ENCODE measurements at places on chromosomes 1 and 21.

GRCh38 chr1:175512637-175513412 is 230.6 kb downstream of the TNR start:
- no peak for DNase-seq

- DNase-seq: peak; percentile 12
Observed at GRCh38 chr1:38858833-38859560, 575 bp downstream of the RRAGC start.

DNA sequence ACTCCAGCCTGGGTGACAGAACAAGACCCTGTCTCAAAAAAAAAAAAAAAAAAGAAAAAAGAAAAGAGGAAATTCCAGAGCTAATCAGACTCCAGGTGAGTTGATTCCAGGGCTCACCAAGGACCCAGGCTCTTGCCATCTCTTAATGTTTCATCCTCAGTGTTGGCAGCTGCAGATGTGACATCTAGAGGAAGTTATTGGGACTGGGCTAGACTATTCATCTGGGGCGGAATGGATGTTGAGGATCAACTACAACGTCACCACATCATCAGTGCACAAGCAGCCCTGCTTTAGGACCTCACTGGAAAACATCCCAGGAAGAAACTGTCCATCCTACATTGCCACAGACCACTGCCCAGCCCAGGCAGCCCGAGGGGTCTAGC is 28.6 kb upstream of the PARP1 start:
- DNase-seq: no peak

DNA sequence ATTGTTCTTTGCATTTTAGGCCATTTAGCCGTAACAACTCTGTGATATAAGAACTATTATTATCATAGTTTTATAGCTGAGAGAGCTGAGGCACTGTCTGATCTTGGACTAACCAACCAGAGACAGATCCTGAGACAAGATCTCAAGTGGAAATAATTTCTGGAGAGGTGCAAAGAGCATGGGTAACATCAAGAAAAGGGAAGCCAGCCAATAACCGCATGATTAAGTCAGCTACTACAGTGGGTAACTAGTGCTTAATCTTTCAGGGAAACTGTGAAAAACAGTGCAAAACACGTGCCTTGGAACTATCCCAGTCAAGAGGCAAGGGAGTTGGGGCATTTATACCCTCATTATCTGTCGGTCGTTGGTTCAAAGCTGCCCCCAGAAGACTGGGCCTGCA is 105.8 kb downstream of the OMA1 start:
- no peak for DNase-seq

DNA sequence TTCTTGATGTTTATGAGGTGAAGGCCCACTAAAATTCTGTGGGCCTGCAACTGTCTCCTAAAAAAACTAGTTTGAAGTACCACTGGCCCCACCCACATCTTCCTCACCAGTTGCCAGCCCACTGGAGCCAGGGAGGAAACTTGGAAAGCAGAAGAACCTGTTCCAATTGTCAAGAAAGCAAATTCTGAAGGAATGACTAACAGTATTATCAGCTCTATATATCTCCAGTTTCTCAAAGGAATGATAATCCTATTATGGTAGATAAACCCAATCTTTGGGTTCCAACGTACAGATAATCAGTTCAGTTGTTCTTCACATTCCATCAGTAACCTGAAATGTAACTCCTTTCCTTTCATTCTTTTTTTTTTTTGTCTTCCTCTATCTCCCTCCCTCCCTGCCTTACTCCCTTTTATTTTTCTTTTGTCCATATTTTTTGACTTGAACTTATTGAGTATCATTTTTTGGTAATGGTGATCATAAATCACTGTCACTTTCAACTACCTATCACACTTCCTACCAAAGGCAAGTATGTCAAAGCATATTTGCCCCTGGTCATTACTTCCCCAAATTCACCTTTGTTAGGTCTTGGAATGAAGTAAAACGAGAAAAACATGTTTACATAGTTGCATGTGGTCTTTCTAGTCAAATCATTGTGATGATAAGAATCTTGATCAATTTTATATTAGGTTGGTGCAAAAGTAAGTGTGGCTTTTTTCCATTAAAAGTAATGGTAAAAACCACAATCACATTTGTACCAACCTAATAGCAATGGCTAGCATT is 943.4 kb downstream of the TTLL7 start:
- DNase-seq: no peak

DNA sequence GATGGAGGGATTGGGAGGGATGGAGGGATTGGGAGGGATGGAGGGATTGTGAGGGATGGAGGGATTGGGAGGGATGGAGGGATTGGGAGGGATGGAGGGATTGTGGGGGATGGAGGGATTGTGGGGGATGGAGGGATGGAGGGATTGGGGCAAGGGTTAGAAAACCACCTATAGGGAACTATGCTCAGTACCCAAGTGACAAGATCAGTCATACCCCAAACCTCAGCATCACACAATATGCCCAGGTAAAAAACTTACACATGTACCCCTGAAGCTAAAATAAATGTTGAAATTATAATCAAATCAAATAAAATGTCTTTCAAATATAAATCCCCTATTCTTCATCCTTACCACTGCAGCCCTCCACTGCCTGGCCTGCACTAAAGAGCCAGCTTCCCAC is 72.8 kb upstream of the HNRNPU start:
- DNase-seq: no peak

- DNase-seq: no peak
Observed at GRCh38 chr1:164780863-164781262, 221.9 kb downstream of the PBX1 start.

DNA sequence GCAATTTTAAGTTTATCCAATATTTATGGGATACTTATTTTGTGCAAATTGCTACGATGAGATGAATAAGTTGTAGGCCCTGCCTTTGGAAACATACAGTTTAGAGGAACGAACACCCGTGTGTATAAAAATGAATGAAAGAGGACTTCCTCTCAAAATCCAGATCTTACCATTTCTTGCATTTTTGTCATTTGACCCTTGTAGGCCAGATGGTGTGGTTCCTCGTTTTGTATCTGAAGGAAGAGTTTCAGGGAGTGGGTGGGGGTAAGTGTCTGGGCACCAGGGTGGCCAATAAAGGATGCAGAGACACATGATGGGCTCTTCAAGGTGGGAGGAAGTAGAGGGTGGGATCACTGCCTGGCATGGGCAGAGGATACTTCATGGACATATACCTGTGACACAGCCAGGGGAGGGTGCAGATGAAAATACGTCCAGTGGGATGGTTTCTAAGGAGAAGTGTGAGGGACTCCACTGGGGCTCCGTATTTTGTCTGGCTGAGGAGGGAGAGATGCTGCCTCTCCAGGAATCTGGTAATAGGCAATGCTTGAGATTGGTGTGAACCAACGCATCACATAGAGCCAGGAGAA is 14.4 kb downstream of the MAPKAPK2 start:
- no peak for DNase-seq

DNA sequence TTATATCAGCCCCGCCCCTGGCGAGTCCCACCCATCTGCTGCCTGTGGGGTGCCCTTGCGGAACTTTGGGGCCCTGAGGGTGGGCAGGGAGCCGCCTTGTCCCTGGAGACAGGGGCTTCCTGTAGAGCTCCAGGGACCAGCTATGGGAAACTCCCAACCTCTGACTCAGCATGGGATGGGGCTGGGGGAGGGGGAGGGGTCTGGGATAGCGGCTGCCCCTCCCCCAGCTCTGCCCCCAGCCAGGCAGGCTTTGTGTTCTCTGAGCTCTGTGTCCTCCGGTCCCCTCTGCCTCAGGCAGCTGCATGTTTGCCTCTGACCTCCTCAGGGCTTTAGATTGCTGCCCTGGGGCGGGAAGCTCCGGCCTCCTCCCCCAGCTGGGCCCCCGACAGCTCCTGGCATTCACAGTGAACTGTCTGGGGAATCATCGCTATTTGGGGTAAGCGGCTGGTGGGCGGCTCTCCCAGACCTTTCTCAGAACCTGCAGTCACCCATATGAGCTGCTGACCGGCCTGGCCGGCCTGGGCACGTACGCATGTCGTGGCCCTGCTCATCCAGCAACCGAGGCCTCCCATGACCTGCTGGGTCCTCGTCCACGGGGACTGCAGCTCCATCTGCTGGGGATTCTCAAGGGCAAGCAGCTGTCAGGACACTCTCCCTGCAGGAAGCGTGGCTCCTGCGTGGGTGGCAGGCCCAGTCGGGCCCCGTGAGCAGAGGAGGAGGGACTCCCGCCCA is 17.1 kb downstream of the ARHGEF16 start:
- DNase-seq: no peak

- DNase-seq: no peak
Observed at GRCh38 chr1:15353839-15354579, 55.7 kb upstream of the EFHD2 start.

- DNase-seq: no peak
Observed at GRCh38 chr1:5970610-5971273, 21.5 kb downstream of the NPHP4 start.

- no peak for DNase-seq
Observed at GRCh38 chr21:17782051-17782450, 37.1 kb downstream of the C21orf91 start.

DNA sequence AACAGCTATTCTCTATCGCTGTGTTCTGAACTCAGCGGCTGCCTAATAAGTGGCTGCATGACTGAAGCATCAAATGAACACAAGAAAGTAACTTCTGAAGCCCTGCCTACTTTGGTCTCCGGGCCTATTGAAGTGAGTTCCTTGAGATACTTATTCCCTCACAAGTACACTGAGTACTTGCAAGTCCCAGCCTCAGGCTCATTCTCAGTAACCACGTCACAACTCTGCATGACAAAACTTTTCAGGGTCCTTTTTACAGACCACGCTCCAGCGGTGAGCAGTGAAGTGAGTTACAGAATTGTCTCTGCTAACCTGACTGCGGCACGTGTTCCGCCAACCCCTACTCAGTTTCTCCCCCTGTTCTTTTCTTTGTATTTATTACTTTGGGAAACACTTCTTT is 1342.7 kb upstream of the ADGRL4 start:
- DNase-seq: no peak

DNA sequence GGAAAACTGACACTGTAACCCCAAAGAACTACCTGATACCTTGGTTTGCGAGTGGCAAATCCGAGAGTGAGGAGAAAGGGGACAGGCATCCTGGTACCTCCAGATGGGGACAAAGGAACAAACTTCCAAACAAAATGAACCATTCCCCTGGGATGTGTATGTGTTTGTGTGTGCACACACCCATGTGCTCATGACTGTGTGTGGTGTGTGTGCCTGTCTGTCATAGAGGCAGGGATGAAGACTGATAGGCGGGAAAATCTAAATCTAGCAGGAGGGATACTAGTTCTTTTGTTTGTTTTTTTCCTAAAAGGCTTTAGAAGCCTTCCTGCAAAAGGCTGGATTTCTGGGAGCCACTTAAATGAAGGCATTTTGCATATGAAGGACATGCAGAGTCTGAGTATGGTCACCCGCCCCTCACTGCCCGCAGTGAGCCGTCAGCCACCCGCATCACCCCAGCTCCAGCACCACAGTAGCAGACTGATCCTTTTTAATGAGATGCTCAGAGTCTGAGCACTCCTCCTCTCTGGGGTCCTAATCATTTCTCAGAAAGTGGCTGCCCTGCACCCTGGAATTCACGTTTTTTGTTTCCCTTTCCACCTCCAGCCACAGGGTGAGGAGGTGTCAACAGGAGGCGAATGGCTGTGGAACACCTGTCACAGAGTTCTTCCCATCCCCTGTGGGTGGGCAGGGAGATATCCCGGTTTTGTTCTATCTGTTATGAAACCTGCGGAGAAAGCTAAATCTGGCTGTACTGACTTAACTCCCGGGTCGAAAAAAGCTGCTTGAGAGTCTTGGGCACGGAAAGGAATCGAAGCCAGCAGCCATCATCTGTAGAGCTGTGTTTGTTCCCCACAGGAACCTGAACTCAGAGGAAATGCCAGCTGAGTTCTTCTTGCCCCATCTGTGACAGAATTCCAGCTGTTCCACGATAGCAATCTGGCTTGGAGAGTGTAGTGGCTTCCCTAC is 34.9 kb downstream of the UTP25 start:
- no peak for DNase-seq

DNA sequence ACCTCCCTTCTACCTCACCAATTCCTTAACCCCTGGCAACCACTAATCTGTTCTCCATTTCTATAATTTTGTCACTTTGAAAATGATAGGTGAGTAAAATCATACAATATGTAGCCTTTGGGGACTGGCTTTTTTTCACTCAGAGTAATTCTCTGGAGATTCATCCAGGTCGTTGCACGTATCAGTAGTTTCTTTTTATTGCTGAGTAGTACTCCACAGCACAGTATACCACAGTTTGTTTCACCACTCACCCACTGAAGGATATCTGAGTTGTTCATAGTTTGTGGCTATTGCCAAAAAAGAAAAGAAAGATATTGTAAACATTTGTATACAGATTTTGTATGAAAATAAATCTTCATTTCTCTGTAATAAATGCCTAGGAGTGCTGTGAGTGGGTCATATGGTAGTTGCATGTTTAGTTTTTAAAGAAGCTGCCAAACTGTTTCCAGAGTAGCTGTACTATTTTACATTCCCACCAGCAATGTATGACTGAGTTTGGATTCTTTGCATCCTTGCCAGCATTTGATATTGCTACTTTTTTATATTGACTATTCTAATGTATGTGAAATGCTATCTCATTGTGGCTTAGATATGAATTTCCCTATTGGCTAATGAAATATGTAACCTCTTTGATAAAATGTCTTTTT is 3.7 kb downstream of the CHD1L start:
- DNase-seq: no peak

- no peak for DNase-seq
Observed at GRCh38 chr1:232600424-232601258, 29.3 kb downstream of the SIPA1L2 start.

GRCh38 chr1:162908236-162908635 is 47.3 kb upstream of the CCDC190 start:
- no peak for DNase-seq

- DNase-seq: no peak
Observed at GRCh38 chr1:223102797-223103533, 40.1 kb downstream of the TLR5 start.

- DNase-seq: no peak
Observed at GRCh38 chr1:90046635-90047034, 51.7 kb downstream of the ZNF326 start.

- no peak for DNase-seq
Observed at GRCh38 chr1:50705041-50705440, 255.0 kb downstream of the FAF1 start.

- no peak for DNase-seq
Observed at GRCh38 chr1:24142546-24143534, at the start of gene IL22RA1. Gene IL22RA1, minus strand, starts transcription at chr1:24143140. Its CDS starts 58 bp downstream, at chr1:24143082.

GRCh38 chr1:85417017-85417416 is 47.9 kb downstream of the DDAH1 start:
- no peak for DNase-seq

DNA sequence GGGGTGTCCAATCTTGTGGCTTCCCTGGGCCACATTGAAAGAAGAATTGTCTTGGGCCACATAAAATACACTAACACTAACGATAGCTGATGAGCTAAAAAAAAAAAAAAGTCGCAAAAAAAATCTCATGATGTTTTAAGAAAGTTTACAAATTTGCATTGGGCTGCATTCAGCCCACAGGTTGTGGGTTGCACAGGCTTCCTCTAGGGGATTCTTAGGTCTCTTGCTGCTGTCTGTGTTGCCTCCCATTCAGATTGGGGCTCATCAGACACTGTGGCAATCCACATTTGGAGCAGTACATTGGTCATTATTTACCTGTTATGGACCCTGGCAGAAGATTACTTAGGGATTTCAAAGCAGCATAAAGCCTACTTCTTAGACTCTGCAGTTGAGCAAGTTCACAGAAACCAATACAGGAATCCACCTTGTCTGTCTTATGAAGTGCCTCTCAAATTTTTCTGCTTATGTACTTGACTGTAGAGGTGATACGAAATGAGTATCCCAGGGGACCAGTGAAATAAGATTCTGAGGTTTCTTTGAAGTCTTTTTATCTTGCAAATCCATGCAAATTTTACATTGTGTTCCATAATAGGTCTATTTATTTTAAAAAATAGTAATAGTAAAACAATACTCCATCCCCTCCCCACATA is 205.5 kb downstream of the RPS6KC1 start:
- DNase-seq: no peak
